Activated T-helper 9 cell treated with anti-CD3 and anti-CD28 coated beads, Interleukin-2, amount 50 U/mL, for 16 hours (primary cell): ENCODE measurements at places on chromosomes 3 and 15.
A peak's percentile ranks its signal among the peaks of the same experiment; 100 is the strongest.

DNA sequence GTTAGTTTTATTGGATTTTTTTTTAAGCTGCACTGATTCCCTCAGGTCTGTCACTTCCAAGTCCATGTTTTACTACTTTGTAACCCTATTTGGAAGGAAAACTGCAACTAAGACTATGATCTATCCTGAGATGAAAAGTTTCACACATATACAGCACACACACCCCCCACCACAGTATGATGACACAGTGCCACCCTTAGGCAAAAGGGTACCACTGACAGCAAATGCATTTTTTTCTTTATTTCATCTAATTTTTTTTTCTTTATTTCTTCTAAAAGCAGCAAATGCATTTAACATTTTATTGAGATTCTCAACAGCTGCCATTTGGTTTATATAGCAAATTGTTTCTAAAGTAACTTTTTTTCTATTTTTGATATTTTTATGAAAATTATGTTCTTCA is 21.2 kb downstream of the NGRN start:
- DNase-seq: peak; percentile 8

GRCh38 chr3:138042043-138042442 is 32.1 kb downstream of the CLDN18 start:
- no peak for DNase-seq

GRCh38 chr15:89462198-89462912 is 34.0 kb downstream of the RHCG start:
- DNase-seq: no peak

DNA sequence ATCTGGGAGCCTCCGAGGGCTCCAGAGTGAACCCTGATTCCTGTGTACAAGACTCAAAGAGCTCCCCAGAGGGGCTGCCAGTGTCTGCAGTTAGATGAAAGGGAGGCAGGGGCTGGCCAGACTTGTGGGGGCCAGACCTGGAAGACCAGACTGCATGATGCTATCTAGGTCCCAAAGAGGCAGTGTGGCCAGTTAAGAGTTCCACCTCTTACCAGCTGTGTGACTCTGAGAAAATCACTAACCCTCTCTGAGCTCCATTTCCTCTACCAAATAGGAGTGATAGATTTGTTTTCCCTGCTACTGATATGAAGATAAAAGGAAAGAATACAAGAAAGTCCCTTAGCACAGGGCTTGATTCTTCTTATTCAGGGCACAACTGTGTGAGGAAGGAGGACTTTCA is 29.0 kb downstream of the ACSBG1 start:
- DNase-seq: no peak

- no peak for DNase-seq
These were observed 451.1 kb upstream of the KCNMB2 start for GRCh38 chr3:178084938-178085816.

- DNase-seq: no peak
These were observed 2.0 kb downstream of the MST1R start for GRCh38 chr3:49901366-49902339.

- no peak for DNase-seq
These were observed 80.2 kb downstream of the SHQ1 start for GRCh38 chr3:72768006-72768441.

DNA sequence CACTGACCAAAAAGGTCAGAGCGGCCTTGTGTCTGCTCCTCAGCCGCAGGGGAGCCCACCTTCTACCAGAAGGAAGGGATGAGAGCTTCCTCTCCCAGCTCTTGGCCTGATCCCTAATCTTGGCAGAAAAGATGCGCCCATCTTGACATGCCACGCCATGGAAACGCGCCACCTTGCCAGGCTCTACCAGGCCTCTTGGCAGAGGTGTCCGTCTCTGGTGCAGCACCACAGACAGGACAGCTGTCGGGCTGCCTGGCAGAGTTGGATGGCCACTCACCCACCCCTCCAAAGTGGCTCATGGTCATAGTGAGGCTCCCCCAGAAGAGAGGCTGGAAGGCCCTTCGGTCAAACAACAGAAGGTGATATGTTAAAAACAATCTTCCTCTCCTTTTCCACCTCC is 105.2 kb downstream of the LIPC start:
- DNase-seq: no peak

DNA sequence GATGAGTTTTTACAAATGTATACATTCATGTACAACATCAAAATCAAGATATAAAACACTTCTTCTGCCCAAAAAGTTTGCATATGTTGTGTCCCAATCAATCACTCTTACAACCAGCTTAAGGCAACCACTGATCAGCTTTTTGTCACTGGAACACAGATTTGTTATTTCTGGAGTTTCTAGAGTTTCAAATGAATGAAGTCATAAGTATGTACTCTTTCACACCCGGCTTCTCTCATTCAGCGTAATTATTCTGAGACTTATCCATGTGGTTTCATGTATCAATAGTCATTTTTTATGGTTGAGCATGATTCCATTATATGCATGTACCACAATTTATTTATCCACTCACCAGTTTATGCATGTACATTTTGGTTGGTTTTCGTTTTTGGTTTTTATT is 53.0 kb upstream of the CORO2B start:
- DNase-seq: no peak

- peak; percentile 60 for DNase-seq
These were observed 296.8 kb downstream of the RORA start for GRCh38 chr15:60932051-60932915.

- DNase-seq: no peak
These were observed 30.1 kb upstream of the FILIP1L start for GRCh38 chr3:100144255-100144866.

DNA sequence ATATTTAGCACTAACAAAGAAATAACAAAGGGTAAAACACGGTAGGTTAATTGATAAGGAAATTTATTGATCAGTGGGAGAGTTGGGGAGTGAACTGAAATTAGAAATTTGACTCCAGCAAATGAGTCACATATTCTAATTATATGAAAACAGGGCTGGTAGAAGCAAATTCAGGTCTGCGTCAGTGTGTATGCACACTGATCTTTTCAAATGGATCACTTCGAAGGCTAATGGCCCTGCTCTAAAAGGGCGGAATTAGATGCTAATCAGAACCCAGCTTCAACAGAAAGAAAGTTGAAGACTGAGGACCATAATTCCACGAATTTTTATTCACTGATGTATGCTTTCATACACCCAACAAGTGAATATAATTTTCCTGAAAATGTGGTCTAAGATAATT is 762.4 kb upstream of the DPPA4 start:
- no peak for DNase-seq

DNA sequence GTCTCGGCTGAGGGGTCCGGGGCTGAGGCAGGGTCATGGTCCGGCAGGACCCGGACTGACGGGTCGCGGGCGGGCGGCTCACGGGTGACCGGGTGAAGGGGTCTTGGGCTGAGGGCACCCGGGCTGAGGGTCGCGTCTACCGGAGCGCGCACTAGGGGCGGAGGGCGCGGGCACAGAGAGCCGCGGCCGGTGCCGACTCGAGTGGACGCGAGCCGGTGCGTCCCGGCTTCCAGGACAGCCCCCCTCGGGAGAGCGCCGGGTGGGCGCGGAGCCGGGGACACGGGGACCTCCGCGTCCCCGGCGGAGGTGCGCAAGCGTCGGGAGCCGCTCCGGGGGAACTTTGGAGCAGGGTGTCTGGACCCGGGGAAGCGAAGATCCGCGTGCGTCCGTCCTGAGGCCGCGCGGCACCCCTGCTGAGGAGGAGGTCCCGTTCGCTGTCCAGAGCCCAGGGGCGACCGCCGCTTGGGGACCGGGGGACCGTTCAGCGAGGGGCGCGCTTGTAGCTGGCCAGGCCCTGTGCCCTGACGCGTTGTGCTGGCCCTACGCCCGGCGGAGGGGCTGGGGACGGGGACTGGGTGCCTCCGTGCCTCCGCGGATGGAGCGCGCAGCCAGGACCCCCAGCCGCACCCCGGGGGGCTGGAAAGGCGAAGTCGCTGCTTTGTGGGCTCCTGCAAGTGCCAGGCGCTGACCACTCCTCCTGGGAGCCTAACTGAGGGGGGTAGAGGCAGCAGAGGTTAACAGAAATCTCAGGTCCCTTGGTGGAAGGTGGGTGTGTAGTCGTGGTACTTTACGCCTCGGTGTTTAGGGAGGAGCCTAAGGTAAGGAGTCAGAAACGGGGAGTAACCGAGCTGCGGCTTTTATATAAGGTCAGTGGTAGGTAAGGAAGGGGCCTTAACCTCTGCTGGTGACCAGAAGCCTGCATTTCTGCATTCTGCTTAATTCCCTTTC is at the start of gene PPARG:
PPARG (plus strand) TSS at position 889 of the 948 bp plus-strand sequence. CDS start 90,642 bp downstream, outside the sequence.
- DNase-seq: no peak

DNA sequence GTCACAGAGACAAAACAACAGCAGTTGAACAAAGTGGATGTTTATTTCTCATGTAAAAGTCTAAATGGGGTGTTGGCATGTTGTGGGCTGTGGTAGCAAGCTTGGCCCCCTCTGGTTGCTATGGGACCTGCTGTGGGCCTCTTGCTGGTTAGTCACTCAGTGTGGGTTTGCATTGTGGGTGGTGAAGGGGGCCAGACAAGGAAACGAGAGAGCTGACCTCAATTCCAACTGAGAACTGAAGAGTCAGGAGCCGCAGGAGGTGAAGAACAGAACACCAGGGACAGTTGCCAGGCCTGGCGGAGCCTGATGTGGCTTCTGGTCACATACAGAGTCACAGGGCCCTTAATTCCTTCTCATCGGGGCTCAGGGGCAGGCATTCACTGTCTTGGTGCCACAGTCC is 1.9 kb upstream of the ADPGK start:
- DNase-seq: peak; percentile 60

- no peak for DNase-seq
These were observed 45.4 kb downstream of the DZIP1L start for GRCh38 chr3:138070006-138070405.

GRCh38 chr15:70112074-70112395 is 14.3 kb upstream of the TLE3 start:
- no peak for DNase-seq

- DNase-seq: no peak
These were observed 657.2 kb downstream of the FHIT start for GRCh38 chr3:60594025-60594424.

DNA sequence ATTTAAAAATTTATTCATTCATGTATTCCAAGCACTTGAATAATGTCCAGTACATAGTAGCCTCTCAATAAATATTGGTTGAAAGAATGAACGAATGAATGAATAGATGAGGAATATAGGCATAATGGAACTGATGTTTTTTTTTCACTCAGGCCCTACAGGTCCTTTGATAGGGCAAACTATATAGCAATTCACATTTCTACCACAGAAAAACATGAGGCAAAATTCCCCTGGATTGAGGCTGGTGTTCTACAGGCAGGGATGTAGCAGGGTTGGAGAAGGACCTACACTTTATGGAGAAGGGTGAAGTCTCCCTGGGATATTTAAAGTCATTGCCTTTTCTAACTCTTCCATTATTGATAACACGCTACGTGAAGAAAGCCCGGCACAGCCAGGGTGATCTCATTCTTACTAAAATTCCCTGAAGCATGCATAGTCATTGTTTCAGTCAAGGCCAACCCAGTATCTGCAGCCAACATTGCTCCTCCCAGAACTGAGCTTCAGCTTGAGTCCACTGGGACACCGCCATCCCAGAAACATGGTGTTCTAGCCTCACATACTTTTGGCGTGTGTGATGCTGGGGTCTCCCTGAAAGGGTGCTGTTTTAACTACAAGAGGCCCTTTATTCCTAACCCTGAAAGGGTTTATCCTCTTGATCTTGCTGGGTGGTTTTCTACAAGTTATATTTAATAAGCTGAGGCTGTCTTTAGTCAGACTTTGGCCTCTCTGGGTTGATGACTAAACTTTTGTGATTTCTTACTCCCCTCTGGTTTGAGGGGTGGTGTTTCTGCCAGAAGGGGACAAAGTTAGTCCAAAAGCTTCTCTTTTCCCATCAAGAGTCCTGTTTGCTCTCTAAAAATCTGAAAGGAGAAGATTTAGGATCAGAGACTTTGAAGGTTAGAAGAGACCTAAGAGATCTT is 25.9 kb upstream of the FBN1 start:
- no peak for DNase-seq

- DNase-seq: no peak
These were observed 51.8 kb downstream of the CHST2 start for GRCh38 chr3:143171141-143171980.

GRCh38 chr3:155938409-155938808 is 68.0 kb downstream of the GMPS start:
- no peak for DNase-seq

DNA sequence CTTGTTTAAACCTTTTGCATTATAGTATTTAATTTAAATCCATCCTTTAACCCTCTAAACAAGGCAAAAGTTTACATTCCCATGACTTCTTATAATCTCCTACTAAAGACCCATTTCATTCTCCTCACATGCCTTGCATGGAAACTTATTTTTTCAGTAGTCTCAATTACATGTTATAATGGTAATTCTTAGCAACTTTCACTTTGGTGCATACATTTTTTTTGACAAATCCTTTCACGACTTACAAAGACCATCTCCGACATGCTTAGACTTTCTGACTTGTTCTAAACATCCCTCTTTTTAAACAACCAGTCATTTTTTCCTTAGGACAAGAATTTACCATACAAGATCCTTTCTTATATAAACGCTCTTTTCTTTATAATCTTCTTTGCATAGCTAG is 615.4 kb upstream of the GBE1 start:
- no peak for DNase-seq

DNA sequence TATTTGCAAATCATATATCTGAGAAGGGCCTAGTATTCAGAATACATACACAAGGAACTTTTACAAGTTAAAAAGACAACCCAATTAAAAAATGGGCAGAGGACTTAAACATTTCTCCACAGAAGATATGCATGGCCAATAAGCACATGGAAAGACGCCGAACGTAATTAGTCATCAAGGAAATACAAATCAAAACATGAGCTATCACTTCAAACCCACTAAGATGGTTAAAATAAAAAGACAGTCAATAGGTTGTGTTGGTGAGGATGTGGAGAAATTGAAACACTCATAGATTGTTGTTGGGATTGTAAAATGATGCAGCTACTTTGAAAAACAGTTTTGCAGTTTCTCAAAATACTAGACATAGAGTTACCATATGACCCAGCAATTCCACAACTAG is 61.2 kb upstream of the NEO1 start:
- DNase-seq: no peak
